ENCODE measurements at places on chromosomes 6 and 20. TPM values are rescaled to one million over a fixed set of nuclear protein-coding genes. Genes with fewer than 3 reads are reported as not detected.

Gene QKI
- total RNA-seq = 125 TPM

Gene DACT2
- not detected for total RNA-seq

Gene ARFGAP1
- 83.8 TPM for total RNA-seq

Gene CPNE5
- not detected for total RNA-seq

Gene XKR7
- not detected for total RNA-seq

Gene HLA-DQB2
- not detected for total RNA-seq

Gene APCDD1L
- not detected for total RNA-seq

Gene KCNG1
- 65.9 TPM for total RNA-seq

Gene AKAP7
- total RNA-seq = 6.1 TPM

Gene RGS17
- total RNA-seq = 0.20 TPM

Gene RSPH3
- 1.5 TPM for total RNA-seq

Gene PRR18
- 1.3 TPM for total RNA-seq

Gene ZFP57
- total RNA-seq = not detected

Gene TMC2
- total RNA-seq = not detected

Gene GJA10
- not detected for total RNA-seq

Gene TSHZ2
- total RNA-seq = not detected

Gene COX7A2
- total RNA-seq = 187 TPM

Gene PSORS1C2
- not detected for total RNA-seq

Gene B4GALT5
- 20.4 TPM for total RNA-seq

Gene DEFB132
- not detected for total RNA-seq

Gene SMOC2
- total RNA-seq = 1.7 TPM

Gene OOEP
- not detected for total RNA-seq

Gene OLIG3
- not detected for total RNA-seq

Gene MAS1
- not detected for total RNA-seq

Gene HMGCLL1
- total RNA-seq = not detected

Measured in MG63 (cell line).